Inflammatory macrophage treated with lipopolysaccharide for 1 hour (primary cell): ENCODE measurements at places on chromosomes 13 and 19.

DNA sequence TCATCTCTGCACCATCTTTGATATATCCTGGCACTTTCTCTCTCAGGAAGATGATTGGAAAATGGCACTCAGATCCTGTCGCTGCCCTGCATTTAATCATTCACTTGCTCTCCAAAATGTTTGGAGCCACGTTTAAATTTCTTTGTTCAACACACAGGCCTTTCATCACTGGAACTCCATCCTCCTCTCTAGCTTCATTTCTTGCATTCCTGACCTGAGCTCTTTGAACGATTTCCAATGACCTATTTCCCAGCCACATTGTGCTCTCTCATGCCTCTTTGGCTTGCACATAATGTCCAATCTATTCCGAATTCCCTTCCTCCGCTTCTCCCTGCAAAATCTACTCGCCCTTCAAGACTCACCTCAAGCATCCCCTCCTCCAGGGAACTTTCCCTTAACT is 287.4 kb upstream of the NBEA start:
- no peak for DNase-seq

- DNase-seq, result no peak
Observed at GRCh38 chr19:3513229-3514140, 7.4 kb downstream of the FZR1 start.

- no peak for DNase-seq
Observed at GRCh38 chr19:48405850-48406249, 12.4 kb downstream of the GRIN2D start.

- no peak for DNase-seq
Observed at GRCh38 chr13:37690361-37690760, 91.8 kb upstream of the POSTN start.

GRCh38 chr13:71524245-71524612 is 342.8 kb downstream of the DACH1 start:
- DNase-seq, result no peak

DNA sequence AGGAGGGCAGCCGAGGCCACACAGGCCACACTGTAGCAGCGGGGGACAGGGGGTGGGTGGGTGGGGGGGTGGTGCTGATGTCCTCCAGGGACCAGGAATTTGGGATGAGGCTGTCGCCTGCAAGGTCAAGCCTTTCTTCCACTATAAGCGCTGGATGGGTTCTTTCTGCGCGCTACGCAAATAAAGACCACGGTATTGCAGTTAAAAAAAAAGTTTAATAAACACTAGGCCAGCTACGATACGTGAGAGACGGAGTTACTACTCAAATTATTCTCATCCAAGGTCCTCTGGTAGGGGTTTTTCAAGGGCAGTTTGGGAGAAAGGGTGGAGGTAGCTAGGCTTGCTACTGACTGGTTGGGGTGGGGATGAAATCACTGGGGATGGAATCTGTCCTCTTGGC is 508 bp upstream of the ZNF44 start:
- no peak for DNase-seq

GRCh38 chr13:112391746-112392145 is 15.6 kb downstream of the SPACA7 start:
- DNase-seq, result no peak
